ENCODE measurements at places on chromosomes 5 and 9.

GRCh38 chr5:91727463-91727862 is 344.3 kb upstream of the ARRDC3 start:
- DNase-seq: no peak

DNA sequence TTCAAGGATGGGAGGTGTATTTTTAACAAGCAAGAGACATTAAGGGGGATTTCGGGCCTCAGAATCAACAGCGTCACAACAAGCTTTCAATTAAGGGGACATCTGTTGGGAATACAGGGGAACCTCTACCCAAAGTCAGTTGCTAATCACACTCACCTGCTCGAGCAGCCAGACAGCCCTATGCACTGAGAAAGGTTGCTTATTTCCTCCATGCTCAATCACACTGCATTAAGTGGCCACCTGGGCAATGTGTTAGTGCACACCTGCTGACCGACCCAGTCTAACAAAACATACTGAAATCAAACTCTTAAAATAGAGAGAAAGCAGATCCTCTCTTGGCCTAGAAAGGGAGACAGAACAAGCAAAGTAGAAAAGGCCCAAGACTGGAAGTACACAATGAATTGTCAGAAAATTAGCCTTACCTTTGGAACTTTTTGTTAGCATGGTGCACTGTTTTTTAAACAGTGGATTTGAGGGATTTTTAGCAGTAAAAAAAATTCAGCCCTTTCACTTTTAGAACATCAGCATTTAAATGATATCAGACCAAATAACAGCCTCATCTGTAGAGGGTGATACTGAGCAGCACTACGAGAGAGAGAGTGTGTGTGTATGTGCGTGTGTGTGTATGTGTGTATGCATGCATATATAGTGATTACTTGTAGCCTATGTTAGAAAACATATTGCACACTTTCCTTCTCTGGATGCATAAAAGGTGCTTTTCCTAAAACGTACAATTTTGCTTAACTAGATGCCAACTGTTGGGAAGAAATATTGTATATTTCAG is 1118.6 kb upstream of the DMAC1 start:
- DNase-seq: no peak

- DNase-seq: no peak
Observed at GRCh38 chr5:122031836-122032235, 46.2 kb downstream of the LOX start.

DNA sequence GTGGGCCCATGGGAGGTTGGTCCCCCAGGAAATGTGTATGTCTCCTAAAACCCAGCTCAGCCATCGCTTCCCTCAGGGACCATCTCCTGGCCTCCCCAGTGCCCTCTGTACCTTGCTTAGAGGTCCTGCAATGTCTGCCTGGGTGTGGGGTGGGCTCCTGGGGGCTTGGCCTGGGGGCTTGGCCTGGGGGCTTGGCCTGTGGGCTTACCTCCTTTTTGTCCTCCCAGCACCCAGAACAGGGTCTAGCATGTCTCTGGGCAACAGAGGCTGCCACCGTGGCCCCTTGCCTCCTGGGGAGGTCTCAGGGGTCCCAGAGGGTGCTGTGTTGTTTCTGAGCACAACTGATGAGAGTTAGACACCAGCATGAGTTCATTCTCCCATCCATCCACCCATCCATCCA is 10.7 kb upstream of the VAV2 start:
- DNase-seq: no peak

DNA sequence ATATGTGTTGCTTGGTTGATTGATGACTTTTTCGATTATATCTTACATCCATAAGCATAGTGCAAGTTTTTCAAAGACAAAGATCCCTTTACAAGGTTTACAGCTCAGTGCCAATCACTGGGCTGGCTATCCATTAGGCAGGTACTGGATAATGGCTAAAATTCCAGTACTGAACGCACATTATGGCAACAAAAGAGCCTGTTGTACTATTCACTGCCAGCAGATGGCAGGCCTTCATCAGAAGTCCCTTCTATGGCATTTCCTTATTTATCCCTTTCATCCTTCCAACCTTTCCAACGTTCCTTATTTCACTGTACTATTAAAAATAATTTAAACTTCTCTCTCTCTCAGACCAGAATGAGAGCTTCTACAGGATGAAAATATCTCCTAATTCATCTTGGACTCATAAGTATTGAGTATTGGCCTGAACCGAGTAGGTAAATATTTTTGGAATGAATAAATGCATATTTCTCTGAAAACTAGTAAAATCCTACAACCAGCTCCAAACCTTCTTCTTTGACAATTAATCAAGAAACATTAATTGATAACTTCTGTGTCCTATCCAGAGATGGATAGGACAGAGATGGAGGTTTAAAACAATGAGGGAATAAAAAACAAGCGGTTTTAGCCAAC is 6.7 kb upstream of the WNT8A start:
- DNase-seq: peak; percentile 8

DNA sequence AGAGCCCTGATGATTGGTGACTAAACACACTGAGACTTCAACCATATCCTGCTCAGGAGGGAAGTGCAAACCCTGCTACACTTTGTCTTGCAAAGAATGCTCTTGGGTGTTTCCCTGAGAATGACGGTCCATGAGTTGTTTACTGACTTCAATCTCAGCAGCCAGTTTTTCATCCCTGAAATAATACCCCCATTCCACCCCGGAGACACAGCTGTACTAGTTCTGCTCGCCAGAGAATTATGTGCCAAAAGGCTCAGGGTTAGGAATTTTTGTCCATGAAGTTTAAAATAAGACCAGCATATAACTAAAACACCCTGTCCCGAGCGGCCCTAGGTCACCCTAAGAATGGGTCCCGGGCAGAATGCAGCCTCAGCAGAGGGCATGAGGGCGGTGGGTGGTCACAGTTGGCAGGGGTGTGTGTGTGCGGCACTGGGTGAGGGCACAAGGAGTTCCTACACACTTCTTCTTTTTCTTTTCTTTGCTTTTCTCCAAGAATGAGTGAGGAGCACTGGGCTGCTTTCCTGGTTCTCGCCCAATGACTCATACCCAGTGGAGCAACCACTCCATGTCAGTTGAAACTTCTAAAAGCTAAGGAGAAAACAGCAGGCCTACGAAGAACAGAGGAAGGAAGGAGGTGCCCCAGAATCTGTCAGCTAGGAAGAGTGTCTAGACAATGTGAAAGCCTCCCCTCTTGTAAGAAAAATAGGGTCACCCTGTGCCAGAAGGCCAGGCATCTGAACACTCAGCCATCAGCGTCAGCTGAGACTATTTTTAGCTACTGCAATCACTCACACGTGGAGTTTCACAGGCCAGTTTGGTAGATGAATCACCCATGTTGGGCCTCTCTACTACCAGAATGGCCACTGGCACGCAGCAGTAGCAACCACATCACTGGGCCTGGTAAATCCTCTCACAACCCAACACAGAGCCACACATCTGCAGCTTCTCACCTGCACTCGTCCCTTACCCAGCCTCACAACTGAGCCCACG is 105.9 kb downstream of the DPYSL3 start:
- no peak for DNase-seq

DNA sequence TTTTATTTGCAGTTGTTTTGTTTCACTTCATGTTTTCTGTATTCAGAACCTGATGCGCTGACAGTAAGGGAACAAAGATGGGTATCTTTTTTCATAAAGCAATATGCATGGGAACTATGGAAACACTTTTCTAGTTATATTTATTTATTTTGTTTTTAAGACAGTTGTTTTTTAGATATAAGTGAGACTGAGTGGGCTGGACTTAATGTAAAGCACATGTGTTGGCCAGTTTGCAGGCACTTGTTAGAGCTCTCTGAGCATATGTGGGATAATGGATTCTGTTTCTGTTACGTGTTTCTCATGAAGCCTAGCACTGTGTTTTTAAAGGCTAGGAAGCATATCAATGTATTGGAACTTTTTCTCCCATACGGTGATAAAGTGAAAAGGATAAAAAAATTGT is 164.1 kb downstream of the PRR16 start:
- DNase-seq: no peak

- no peak for DNase-seq
Observed at GRCh38 chr5:1797103-1797800, 2.4 kb downstream of the MRPL36 start.

- no peak for DNase-seq
Observed at GRCh38 chr9:133437753-133438531, 15.8 kb downstream of the ADAMTS13 start.

Data from stimulated activated CD4-positive, alpha-beta T cell treated with anti-CD3 and anti-CD28 coated beads, Interleukin-1b, Interleukin-23, amount 100 ng/mL, for 1 hour (primary cell).